Stimulated activated CD8-positive, alpha-beta memory T cell treated with anti-CD3 and anti-CD28 coated beads, Interleukin-4, amount 100 ng/mL, for 1 hour (primary cell): ENCODE measurements at places on chromosomes 1 and 21.

GRCh38 chr21:33634254-33634653, 7.3 kb downstream of the CRYZL1 start:
- DNase-seq = no peak

GRCh38 chr1:206974140-206974539, 3.9 kb upstream of the FCAMR start:
- no peak for DNase-seq

- DNase-seq = no peak
Measured at GRCh38 chr1:12745992-12746323, at the start of gene CFAP107. CFAP107 (plus strand) TSS chr1:12746200; CDS start chr1:12746431, 231 bp downstream.

DNA sequence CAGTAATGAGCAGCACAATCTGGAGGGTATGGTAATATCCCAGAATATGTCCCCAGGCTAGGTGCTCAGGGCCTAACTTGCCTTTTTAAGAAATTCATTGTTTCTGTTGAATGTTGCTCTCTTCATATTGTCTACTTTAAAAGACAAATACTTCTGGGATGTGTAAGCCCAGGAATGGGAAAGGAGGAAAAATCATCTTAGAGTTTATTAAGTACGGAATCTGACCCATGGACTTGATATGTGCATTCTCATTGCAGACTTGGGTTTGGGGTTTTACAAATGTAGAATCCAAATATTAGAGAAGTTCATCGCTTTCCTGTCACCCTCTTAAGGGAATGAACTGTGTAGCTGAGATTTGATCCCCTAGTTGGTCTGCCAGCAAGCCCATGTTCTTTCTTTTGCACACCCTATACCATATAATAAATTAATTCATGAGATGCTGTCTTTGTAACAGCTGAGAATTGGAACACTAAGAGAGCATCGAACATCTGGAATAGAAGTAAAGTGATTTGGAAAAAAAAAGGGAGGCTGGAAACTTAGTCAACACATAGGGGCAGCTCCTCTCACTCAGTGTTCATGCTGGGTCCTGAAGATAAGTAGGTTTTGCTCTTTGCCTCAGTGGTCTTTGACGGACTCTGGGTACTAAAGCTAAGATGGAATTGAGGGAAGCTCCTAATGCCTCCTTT, 235.8 kb upstream of the C1orf105 start:
- DNase-seq = no peak

DNA sequence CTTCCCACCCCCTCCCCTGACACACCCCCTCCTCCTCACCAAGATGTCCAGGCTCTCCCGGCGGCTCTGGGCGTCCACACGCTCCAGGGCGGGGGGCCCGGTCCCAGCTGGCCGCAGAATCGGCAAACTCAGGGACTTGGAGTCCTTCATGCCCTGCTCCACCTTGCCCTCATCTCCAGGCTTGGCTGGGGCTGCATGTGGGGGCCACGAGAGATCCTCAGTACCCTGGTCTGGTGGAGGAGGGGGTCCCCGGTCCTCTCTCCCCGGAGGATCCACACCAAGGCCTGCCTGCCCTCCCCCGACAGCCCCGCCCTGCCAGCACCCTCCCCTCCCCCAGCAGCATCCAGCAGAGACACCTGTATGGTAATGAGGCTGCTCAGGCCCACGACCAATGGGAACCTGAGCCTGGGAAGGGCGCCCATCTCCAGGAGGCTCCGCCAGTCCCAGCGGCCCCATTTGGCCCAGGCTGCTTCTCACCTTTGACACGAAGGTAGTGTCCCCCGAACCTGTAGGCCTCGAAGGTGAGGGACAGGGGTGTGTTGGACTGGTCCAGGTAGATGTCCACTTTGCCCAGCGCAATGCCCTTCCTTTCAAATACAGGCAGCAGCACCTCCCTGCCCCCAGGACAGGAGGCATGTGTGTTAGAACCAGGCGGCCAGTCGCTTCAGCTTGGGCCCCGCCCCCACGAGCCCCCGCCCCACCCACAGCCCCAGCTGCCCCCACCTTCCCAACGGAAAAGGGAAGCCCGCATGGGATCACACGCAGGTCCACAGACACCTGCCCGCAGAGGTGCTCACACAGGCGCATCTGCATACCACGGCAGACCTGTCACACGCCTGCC, 8.2 kb upstream of the TNFRSF25 start:
- no peak for DNase-seq

- DNase-seq = no peak
Measured at GRCh38 chr1:11341901-11342552, 69.0 kb downstream of the UBIAD1 start.

- DNase-seq = no peak
Measured at GRCh38 chr1:185996211-185996610, 262.0 kb downstream of the HMCN1 start.
